ENCODE measurements at places on chromosomes 4 and X. TPM values are rescaled to one million over a fixed set of nuclear protein-coding genes. Genes with fewer than 3 reads are reported as not detected.

Gene STPG2
- polyA plus RNA-seq, result 0.13 TPM

Gene SOWAHB
- polyA plus RNA-seq, result 2.6 TPM

Gene TRPC3
- polyA plus RNA-seq, result 6.0 TPM

Gene CXorf49
- not detected for polyA plus RNA-seq

Gene NHSL2
- 10.8 TPM for polyA plus RNA-seq

GRCh38 chr4:152700151-152700550 is 20.4 kb upstream of the TMEM154 start:
- no peak for DNase-seq

- DNase-seq, result no peak
Observed at GRCh38 chr4:156195914-156196313, 242.2 kb upstream of the CTSO start.

DNA sequence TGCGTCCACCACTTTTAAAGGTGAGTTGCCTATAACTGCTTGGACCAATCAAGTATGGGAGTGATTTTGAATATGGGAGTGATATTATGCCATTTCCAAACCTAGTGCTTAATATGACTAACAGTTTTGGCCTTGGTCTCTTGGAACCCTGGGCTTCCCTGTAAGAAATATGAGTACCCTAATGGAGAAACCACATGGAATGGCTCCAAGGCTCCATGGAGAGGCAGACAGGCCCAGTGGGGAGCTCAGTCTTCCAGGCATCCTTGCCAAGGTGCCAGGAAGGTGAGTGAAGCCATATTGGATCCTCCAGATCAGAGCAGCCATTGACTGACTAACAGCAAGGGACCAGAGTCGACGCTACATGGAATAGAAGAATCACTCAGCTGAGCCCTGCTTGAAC is 53.2 kb downstream of the MAML3 start:
- no peak for DNase-seq

DNA sequence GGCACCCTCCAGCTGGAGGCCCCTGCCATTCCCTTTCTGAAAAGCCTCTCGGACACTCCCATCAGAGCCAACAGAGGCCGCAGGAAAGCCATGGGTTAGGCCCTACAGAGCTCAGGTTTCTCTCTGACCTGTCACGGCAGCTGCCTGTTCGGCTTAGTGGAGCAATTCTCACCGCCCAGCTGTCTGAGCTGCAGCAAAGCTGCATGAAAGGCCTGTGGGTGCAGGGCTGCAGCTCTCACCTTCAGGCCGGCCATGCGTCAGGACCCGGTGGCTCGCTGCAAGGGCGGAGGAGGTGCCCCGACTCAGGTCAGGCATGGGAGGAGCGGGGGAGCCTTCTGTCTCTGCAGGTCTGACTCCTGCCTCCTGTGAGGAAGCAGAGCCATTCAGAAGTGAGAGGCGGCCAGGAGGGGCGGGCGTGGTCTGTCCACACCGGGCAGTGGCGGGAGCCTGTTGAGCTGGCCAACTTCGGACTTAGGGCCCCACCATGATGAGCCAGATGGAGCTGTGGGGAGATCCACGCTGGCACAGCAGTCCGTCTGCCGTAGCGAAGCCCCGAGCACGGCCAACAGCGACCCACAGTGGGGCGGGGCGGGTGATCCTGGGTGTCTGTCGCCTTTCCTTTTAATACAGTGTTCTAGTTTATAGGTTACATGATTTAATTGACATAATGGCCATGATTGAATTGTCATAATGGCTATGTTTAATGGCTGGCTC is 23.4 kb downstream of the PDE6B start:
- no peak for DNase-seq

- no peak for DNase-seq
Observed at GRCh38 chr4:80431203-80431965, 95.9 kb downstream of the CFAP299 start.
